ENCODE measurements at places on chromosomes 6 and 20.
A peak's percentile ranks its signal among the peaks of the same experiment; 100 is the strongest.

- DNase-seq, result no peak
Measured at GRCh38 chr20:12598894-12599293, 409.9 kb upstream of the SPTLC3 start.

DNA sequence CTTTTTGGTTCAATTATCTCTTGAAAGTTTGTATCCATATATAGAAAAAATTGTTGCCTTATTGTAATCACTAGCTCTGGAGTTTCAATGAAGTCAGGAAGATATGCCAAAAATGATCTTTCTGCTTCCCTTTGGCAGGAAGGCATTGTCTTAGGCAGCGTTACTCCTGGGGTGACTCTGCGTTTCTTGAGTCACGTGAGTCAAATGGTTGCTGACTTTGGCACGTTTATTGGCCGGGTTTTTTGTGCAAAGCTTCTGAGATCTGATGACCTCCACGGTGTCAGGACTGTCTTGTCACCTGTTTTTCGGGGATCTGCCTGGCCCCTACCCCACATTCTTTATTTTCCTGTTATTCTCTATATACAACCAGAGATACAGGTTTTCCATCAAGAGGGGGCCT, 10.4 kb downstream of the PHACTR3 start:
- DNase-seq, result no peak

GRCh38 chr20:32355417-32355841, 2.7 kb upstream of the ASXL1 start:
- no peak for DNase-seq

GRCh38 chr6:3458706-3459421, 2.0 kb upstream of the SLC22A23 start:
- DNase-seq, result no peak

GRCh38 chr6:166423781-166424180, 41.0 kb upstream of the MPC1 start:
- DNase-seq, result no peak

DNA sequence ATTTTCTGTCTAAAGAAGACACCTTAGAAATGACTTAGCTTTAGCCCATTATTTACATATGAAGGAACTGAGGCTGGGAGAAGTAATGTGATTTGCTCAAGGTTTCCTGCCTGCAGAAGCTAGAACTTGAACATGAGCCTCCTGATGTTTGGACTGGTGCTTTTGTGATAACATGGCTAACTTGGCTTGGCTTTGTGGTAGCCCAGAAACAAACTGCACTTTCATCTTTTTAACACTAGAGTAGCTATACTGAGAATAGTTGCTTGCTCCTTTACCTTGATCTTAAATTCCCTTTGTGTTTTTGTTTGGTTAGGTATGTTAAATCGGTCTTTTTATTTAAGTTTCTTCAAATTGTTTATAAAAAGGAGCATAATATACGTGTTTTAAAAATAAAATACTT, 163.5 kb upstream of the MANEA start:
- DNase-seq, result no peak

- DNase-seq, result no peak
Measured at GRCh38 chr6:4017058-4017739, 61.7 kb downstream of the FAM217A start.

- no peak for DNase-seq
Measured at GRCh38 chr20:2219481-2220006, 76.3 kb upstream of the TGM3 start.

DNA sequence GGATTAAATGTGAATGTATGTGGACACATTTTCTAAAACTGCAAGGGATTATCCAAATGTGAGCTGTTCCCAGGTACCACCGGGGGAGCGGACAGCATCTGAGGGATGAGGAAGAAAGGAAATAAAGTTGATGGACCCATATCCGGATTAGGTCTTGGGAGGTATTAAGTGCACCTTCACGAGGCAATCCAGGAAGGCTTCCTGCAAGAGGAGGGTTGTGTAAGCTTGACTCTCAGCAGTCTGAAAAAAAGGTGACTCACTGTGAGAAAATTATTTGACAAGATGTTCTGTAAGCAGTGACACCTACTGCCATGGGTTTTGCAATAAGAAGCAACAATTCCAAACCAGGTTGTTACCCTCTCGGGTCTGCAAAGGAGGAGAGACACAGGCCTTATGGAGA, 55.0 kb upstream of the LRFN2 start:
- DNase-seq, result no peak

DNA sequence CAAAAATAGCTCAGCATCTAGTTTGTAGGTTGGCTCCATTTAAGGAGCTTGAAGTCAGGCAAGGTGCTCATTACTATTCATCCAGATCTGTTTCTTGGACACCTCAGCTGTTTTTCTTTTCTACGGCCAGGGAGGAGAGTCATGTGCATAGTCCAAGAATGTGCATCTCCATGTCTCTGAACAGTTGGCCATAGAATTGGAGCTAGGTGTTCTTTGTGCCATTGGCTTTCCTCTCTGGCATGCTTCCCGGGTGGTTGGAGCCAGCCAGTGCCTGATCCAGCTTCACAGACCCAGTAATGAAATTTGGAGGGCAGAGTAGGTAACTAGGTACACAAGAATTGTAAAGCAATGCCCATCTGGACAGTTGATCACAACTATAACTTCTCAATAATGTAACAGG, 21.6 kb downstream of the EYA4 start:
- no peak for DNase-seq

DNA sequence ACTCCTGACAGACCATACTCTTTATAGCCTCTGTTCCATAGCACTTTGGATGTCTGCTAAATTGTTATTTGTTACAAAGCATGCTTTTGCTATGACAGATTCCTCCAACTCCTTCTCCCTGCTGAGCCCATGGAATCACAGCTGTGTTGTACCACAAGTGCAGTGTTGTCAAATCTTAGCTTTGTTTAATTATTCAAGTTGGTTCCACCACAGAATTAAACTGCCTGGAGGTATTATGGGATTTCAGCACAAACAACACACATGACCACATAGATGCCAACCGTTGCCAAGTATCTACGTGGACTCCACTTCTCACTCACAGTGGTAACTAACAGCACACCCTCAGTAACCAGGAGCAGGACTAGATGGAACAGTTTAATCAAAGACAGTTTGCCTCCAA, 32.7 kb upstream of the MARCKS start:
- peak; percentile 45 for DNase-seq

GRCh38 chr6:131640100-131640499, 3.0 kb downstream of the ENPP3 start:
- no peak for DNase-seq

DNA sequence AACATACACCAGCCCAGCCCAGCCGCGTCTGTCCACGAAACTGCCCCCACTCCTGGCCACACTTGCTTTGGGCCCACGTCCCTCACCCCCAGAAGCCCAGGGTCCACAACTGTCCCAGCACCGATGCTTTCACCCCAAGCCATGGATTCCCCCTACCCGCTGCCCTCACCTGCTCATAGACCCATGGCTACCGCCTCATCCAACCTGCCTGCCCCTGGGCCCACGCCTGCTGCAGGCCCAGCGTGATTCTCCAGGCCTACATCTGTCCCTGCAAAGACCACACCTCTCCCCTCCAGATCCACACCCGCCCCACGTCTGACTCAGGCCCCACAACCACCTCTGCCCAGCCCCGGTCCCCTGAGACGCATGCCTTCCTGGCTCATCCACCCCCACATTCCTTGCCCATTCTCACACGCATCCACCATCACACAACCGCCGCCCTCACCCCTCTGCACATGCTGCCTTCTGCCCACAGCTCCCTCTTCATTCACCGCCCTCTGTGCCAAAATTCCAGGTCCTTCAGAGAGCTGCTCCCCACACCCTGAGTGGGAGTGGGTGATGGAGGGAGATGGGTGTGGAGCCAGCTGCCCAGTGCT, 86.7 kb downstream of the GRM4 start:
- peak; percentile 39 for DNase-seq

- DNase-seq, result peak; percentile 11
Measured at GRCh38 chr6:165663377-165663735, 315 bp upstream of the PDE10A start.

- no peak for DNase-seq
Measured at GRCh38 chr6:83885984-83886383, 26.5 kb downstream of the CYB5R4 start.

DNA sequence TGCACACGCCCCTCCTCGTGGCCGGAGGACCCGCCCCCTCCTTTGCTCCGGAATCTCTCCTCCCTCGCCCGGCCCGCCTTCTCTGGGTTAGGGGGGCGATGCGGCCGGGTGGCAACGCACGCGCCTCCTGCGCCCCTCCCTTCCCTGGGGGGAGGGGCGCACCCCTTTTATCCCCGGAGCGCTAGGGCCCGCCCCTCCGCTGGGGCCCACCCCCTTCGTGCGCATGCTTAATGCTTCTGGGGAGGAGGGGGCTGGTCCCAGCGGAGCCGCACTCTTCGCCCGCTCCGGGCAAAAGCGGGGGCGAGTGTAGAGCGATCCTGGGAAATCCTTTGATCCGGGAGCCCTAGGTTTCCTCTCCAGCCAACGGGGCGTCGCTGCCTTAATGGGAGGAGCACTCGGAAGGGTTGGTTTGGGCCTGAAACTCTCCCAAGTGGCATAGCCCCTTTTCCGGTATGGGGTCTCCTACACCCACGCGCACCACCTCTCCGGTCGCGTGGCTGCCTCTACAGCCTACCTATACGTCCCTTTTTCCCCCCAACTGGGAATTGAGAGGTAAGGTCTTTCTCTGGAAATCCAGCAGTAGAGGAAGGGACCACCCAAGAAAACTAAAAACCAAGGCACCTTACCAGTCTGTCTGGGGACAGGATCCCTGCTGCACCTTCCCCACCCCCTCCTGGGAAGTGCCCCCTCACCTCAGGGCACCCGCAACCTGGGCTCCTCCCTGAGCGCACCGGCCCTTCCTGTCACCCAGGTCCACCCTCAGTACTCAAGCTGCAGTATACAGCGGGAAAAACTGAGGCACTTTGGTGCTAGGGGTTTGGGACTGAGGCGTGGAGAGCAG, 2.1 kb downstream of the SOX12 start:
- DNase-seq, result peak; percentile 96

DNA sequence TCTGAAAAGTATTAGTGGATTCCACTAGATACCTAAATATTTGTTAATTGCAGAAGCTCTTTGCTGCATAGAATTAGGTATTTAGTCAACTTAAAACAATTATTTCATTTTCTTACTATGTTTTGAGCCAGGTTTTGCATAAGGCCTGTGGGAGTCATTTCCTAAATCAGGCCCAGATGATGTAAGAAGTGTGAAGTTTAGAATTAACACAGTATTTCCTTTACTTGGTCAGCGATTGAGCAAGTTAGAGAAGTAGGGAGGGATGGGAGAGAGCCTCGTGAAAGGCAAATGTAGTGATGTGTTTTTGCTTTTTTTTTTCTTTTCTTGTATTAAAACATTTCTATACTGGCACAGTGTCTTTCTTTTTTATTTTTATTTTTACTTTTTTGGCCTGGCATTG, 711.1 kb downstream of the HDGFL1 start:
- DNase-seq, result no peak

GRCh38 chr6:126955621-126956020, 162.8 kb upstream of the RSPO3 start:
- no peak for DNase-seq

DNA sequence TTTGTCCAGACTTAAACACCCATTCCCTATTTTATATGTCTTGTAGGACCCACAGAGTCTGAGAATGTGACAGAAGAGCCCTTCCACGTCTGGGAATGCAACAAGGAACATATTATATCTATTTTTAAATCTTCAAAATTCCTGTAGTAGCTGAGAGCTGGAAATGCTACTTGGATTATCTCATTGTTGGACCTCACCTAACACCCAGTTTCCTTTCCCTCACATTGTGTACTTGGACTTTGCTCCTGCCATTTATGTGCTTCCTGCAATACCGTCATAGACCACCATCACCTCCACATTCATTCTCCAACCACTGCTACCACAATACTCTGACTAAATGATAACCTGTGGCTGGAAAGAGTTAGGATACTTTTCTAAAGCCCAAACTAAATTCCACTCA, 335.4 kb downstream of the COL12A1 start:
- peak; percentile 95 for DNase-seq

- no peak for DNase-seq
Measured at GRCh38 chr20:44916586-44916985, 6.7 kb downstream of the PABPC1L start.

- peak; percentile 18 for DNase-seq
Measured at GRCh38 chr6:34015586-34015985, 130.3 kb downstream of the GRM4 start.

DNA sequence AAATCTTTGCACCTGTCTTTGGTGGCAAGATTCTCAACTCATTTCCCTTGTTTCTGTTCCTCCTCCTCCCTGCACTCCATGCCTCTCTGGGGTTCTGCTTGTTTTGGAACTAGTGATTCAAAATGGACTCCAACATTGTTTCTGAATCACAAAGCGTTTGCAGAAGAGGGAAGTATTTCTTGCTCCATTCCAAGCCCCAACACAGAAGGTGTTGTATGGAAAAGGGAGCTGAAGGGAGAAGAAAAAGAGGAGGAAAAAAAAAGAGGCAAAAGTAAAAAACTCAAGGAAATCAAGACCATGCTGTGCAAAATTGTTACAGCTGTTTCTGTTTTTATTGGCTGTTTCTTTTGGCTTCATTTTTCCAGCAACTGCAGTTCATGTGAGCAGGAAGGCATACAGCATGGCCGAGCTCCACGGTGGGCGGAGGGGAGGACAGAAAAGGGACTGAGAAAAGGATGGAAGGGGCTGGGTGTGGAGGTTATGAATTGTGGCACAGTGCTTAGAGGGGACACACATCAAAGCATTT, 66.9 kb upstream of the PRL start:
- DNase-seq, result peak; percentile 29

GRCh38 chr6:38021571-38021970, 202.0 kb downstream of the ZFAND3 start:
- DNase-seq, result no peak

GRCh38 chr6:40460380-40460779, 126.8 kb downstream of the LRFN2 start:
- DNase-seq, result no peak
